ENCODE measurements at places on chromosomes 7 and 10.

DNA sequence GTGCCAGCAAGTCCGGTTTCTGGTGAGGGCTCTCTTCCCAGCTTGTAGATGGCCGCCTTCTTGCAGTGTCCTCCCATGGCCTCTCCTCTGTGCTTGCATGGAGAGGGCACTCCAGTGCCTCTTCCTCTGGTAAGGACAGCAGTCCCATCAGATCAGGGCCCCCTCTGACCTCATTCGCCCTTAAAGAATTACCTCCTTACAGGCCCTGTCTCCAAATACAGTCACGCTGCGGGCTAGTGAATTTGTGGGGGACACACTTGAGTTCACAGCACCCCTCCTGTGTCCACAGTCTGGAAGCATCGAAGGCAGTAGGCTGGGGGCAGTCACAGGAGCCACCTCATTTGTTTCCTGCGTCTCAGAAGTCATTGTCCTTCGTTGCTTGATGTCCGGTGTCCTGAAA, 54.6 kb downstream of the LHPP start:
- DNase-seq, result no peak

GRCh38 chr7:129914536-129915272, 38.1 kb downstream of the UBE2H start:
- no peak for DNase-seq

DNA sequence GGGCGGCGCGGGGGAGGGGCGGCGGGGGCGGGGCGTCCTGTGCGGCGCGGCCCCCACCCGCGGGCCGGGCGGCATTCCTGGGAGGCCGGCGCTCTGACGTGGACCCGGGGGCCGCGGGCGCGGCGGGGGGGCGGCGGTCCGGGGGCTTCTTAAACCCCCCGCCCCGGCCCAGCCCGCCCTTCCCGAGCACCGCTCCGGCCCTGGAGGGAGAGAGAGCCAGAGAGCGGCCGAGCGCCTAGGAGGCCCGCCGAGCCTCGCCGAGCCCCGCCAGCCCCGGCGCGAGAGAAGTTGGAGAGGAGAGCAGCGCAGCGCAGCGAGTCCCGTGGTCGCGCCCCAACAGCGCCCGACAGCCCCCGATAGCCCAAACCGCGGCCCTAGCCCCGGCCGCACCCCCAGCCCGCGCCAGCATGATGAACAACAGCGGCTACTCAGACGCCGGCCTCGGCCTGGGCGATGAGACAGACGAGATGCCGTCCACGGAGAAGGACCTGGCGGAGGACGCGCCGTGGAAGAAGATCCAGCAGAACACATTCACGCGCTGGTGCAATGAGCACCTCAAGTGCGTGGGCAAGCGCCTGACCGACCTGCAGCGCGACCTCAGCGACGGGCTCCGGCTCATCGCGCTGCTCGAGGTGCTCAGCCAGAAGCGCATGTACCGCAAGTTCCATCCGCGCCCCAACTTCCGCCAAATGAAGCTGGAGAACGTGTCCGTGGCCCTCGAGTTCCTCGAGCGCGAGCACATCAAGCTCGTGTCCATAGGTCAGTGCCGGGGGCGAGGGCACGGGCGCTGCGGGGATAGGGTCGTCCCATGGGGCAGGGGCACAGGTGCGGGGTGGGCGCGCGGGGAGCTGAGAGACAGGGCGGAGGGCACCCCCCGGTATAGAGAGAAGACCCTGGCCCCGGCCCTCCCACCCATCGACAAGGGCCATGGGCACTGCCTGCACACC, at the start of gene FLNC:
TSS of gene FLNC (plus strand) at position 176 of the 947 bp plus-strand sequence. CDS start at position 408, 232 bp downstream.
- no peak for DNase-seq

DNA sequence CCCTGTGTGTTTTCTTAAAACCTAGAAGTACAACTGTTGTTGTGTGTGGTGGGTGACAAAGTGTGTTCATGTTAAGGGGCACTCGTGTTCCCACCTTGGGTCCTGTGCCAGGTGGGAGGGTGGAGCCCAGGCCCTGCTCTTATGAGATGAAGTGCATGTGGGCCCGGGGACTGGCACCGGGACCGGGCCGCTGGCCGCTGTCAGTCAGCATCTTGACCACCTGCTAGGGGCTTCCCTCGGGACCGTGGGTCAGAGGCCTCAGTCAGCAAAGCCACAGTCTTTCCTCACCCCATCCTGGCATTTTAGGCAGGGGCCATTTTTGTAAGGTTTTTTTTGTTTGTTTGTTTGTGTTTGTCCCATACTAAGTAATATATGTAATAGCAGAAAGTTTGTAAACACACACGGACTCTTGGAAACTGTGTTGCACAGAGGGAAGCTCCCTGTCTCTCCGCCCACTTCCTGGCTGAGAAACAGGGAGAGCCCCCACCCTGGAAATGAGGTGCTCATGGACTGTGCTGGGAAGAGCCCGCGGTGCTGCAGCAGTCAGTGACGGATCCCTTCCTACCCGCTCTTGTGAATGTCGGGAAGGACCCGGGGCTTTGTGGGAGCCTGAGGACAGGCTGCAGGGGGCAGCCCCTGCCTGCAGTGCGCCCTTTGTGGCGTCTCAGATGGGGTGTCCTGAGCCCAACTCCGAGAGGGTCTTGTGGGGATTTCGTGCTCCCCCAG, 13.4 kb downstream of the AGAP3 start:
- DNase-seq, result no peak

DNA sequence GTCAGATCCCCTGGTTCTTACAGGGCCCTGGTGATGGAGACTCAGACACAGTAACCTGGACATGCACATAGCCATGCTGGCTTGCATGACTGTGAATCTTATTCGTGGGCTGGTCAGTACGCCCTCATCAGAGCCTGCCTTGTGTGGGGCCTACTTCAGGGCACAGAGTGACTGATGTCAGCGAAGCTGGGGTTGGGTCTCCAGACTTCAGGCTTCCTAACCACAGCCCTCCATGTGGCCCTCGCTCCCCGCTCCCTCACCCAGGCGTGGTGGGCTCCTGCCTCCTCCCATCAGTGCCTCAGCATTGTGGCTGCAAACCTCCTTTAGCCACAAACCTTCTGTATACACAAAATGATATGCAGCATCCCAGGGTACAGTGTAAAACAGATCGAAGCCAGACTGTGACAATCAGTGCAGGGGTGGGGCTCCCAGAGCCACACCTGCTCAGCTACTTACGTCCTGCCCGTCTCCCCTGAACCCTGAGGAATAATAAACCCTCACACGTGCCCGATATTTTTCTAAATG, 7.1 kb upstream of the C10orf105 start:
- DNase-seq, result no peak

GRCh38 chr10:62900829-62901571, 84.8 kb upstream of the EGR2 start:
- no peak for DNase-seq

DNA sequence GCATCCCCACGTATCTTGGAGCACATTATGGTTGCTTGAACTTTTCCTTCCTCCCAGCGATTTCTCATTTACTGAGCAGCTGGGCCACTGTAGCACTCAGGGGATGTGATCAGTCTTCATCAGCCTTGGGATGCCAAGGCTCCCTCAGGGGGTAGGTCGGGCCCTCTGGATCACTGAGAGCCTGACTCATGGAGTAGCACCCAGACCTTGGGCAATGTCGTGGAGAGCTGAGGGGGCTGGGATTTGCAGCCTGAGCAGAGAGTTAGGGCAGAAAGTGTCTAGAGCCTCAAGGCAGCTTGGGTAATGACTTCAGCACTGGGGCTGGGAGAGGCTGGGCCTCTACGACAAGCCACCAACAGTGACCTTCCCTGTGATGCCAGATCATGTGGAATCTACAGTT, 86.5 kb upstream of the CXCL12 start:
- no peak for DNase-seq

DNA sequence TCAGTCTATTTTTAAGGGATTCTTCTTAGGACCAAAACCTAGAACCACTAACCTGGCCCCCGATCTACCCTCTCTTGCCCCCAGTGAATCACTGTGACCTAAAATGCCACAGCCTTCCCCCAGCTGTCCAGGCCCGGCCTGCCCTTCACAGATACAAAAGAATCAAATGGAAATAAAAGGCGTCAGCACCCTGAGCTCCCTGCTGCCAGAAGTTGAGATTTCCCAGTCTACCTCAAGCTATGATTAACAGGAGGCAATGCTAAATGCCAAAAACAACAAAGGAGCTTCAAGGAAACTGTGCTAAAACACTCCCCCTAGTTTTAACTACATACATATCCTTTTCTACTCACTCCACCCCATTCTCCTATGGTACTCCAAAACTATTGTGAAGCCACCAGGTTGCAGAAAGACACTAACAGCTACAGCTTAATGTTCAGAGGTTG, 67.8 kb downstream of the GSAP start:
- no peak for DNase-seq

DNA sequence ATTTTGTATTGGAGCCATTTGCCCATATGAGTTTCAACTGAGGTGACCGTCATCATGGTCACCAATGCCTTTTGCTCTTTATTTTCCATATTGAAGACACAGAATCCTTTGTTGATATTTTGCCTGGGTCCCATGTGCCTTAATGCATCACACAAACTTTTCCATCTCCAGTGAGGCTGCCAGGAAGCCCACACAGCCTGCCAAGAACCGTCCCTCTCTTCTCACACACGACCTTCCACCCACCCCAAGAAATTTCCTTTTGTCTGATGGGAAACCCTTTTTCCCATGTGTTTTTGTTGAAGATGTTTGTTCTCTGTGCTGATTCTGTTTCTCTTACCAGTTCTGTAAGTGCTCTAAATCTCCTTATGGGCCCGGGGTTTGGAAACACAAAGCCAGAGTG, 168.9 kb downstream of the CSTF2T start:
- DNase-seq, result no peak

- DNase-seq, result no peak
These were observed 54.9 kb downstream of the JAZF1 start for GRCh38 chr7:28125431-28126409.

DNA sequence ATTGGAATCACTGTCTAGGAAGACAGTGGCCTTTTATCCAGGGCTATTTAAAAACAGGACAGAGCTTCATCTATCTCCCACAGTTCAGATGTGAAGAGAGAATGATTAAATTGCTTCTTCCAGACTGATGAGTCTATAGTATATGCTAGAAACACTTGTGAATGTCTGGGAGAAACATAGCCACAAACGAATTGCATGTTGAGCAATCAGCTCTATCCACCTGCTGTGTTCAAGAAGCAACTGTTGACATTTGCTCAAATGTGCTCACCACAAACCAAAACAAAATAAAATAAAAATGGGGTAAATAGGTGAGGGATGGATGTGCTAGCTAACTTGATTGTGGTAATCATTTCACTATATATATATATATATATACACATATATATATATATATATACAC, 195.1 kb downstream of the HECW1 start:
- DNase-seq, result no peak

GRCh38 chr10:68301790-68302502, 29.9 kb upstream of the HNRNPH3 start:
- no peak for DNase-seq

GRCh38 chr7:55546814-55547213, 25.5 kb downstream of the VOPP1 start:
- no peak for DNase-seq

GRCh38 chr7:1548944-1549343, 7.1 kb downstream of the TMEM184A start:
- no peak for DNase-seq

DNA sequence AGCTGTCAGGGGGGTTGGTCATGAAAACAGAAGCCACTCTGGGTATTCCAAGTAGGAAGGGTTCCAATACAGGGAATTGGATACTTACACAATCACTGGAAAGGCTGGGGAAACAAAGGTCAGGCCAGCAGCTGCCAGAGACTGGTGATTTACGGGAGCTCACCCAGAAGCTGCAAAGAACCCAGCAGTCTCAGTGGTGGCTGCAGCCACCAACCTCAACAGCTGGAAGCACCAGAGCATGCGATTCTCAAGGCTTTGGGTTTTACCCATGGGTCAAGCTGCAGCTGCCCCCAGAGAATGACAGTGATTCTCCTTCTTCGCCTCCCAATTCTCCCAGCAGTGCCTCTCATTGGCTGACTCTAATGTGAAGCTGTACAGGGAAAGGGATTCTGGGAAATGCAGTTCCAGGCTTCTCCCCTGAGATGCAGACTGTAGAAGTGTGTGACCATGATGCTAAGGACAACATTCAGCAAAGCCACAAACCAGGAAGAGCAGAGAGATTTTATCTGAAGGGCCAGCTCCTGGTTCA, 107.2 kb upstream of the TCF7L2 start:
- DNase-seq, result no peak

DNA sequence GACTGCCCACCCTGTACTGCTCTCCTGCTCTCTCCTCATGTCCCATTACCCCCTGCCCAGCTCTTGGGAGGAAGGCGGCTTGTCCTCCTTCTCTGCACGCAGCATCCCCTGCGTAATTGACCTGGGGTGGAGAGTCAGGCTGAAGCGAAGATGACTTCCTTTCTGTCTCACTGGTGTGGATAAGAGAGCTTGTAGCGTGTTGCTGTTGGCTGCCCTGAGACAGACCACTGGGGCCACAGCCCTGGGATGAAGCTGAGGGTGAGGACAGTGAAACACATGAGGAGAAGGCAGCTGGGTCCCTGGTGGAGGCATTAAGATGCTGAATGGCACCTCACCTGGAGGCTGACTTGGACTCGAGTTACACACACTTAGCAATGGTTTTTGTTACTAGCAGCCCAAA, 310.3 kb upstream of the ZNF32 start:
- no peak for DNase-seq

DNA sequence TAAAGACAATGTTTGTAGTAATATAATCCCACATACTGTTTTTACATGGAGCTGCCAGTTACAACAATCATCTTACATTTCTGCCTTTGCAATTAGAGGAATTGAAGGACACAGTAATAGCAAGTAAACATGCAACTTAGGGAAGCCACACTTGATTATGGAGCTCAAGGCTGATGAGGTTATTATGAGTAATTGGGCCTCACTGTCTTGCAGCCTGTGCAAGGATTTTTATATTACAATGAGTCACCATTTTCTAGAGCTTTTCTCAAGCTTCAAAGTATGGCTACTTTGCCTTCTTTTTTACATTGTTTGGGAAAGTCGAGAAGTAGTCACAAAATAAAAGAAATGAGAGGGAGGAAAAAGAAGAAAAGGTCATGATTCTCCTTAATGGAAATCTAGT, 226.4 kb downstream of the KIAA1217 start:
- no peak for DNase-seq

- DNase-seq, result no peak
These were observed 21.0 kb upstream of the LRRC17 start for GRCh38 chr7:102891693-102892261.

DNA sequence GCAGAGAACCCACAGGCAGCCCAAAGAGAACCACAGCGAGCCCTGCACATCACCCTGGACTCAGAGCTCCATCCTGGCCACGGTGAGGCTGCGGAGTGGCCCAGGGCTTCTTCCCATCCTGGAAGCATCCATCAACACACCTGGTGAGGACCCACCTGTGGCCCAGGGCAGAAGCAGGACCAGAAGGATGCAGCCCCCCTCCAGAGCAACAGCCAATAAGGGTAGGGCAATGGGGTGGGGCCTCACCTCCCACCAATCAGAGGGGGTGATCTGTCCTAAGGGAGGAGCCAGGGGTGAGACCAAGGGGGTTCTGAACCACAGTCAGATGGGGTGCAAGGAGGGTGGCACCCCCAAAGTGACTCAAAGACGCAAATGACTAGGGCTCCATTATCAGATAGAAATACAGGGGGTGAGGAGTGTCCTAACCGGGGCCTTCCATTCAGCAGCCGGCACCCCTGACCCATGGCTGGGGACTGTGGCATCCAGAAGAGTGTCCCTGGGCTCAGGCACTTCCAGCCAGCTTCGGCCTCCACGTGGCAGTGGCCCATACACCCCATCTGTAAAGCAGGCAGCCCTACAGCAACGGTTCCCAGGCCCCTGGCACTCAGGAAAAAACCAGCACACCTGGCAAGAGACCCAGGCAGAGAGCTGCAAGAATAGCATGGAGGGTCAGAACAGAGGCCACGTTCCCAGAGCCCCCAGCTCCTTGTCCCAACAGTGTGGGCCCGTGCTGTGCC, 36.9 kb downstream of the STK32C start:
- no peak for DNase-seq
